ENCODE measurements at places on chromosomes 1 and 21. TPM values are rescaled to one million over a fixed set of nuclear protein-coding genes. Genes with fewer than 3 reads are reported as not detected.

GRCh38 chr1:198199105-198199504 lies 42.3 kb downstream of the NEK7 start:
- DNase-seq = no peak

DNA sequence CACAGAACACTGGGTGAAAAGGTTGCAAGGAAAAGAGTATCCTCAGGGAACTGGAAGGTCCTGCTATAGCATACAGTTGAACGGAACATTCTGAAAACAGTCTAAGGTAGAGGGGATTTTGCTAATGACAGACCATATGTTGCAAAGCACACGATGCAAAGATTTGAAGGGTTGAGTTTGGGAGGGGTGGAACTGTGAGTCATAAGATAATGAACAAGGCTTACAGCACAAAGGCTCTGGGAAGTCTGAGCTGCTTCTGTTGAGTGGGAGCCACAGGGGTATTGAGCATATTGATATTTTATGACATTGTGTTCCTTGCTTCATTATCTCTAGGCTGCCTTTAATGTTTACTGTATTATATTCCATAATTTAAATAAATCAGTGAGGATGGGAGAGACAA lies 104.9 kb downstream of the PLPPR4 start:
- no peak for DNase-seq

- DNase-seq = no peak
Measured at GRCh38 chr1:222373216-222373615, 174.7 kb downstream of the HHIPL2 start.

GRCh38 chr1:31336687-31337467 lies 36.0 kb downstream of the FABP3 start:
- no peak for DNase-seq

- DNase-seq = no peak
Measured at GRCh38 chr1:114352797-114353196, 158.2 kb downstream of the TRIM33 start.

DNA sequence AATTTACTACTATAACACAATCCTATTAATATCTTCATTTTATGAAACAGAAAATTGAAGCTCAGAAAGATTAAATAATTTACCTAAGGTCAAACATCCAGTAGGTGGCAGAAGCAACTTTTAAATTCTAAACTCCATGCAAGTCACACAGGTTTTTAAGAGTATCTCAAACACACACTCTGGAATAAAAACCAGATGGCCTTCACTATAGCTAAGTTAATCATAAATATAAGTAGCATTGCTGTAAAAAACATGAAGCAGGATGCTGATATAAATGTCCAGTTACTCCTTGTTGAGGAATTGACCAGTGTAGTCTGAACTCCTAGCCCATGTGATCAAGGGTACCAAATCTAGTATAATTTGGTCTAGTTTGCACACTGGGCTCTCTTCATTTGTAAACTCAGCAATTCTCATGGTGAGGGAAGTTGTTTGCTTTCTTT lies 9.4 kb upstream of the FMO3 start:
- DNase-seq = no peak

GRCh38 chr1:203244776-203245175 lies 15.3 kb upstream of the CHIT1 start:
- DNase-seq = no peak

HSD3B1 gene
- total RNA-seq = not detected

ZBTB8A gene
- 3.0 TPM for total RNA-seq

HAO2 gene
- not detected for total RNA-seq

All from cardiac septum (tissue), 1 donor.